Stimulated activated CD8-positive, alpha-beta memory T cell treated with anti-CD3 and anti-CD28 coated beads, Interleukin-4, amount 100 ng/mL, for 4 hours (primary cell): ENCODE measurements at places on chromosomes 3 and 15.

DNA sequence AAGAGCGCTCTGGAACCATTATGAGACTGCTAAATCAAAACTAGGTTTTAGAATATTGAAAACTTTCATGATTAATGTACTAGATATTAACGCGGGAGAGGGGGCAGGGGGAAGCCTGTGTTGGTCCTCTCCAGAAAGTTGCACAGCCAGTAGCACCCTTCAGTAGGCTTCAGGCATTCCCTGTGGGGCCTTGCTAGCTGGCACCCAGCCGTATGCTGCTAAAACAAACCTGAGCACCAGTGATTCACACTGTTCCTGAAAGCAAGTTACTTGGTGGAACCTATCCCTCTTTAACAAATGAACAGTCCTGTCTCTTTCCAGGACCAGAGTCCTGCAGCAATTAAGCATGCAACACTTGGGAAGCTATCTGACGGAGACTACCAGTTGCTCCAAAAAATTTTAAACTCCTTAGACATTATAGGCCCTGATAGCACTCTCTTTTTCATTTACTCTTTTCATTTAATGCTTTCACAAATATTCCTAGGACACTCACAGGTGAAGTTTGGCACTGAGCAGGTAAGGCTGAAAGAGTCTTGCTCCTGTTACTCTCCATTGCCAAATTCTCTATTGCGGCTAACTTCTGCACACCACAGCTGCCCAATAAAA lies 1.2 kb upstream of the ATRIP start:
- DNase-seq: no peak

DNA sequence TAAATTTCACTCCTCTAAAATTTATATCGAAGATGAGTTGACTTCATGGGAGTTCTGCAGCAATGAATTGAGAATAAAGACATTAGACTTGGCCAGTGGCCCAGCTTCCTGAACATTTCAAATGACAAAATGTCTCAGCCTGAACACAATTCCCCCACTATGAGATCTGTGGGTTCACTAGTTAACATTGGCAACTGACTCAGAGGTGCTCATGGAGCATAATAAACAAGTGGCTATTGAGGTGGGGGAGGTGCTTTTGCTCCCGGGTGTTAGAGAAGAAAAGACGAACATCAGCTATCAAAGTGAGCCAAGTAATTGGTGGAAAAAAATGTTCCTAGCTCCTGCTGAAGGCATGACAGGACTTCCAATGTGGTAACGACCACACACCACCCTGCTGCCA lies 6.3 kb downstream of the ATP13A4 start:
- no peak for DNase-seq

GRCh38 chr3:122394173-122394572 lies 10.2 kb downstream of the FAM162A start:
- no peak for DNase-seq

DNA sequence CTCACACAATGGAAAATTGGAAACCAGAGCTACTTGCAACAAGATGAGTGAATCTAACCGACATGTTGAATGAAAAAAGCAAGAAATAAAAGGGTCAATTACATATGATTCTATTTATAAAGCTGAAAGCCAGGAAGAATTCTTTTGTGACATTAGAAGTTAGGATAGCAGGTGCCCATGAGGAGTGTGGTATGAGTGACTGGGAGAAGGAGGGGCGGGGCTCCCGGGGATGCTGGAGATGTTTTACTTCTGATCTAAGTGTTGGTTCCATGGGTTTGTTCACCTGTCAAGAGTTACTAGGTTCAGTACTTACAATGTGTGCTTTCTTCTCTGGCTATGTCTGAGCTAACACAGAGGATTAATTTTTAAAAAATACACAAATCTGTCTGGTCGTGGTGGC lies 60.8 kb downstream of the NSMCE3 start:
- DNase-seq: no peak

DNA sequence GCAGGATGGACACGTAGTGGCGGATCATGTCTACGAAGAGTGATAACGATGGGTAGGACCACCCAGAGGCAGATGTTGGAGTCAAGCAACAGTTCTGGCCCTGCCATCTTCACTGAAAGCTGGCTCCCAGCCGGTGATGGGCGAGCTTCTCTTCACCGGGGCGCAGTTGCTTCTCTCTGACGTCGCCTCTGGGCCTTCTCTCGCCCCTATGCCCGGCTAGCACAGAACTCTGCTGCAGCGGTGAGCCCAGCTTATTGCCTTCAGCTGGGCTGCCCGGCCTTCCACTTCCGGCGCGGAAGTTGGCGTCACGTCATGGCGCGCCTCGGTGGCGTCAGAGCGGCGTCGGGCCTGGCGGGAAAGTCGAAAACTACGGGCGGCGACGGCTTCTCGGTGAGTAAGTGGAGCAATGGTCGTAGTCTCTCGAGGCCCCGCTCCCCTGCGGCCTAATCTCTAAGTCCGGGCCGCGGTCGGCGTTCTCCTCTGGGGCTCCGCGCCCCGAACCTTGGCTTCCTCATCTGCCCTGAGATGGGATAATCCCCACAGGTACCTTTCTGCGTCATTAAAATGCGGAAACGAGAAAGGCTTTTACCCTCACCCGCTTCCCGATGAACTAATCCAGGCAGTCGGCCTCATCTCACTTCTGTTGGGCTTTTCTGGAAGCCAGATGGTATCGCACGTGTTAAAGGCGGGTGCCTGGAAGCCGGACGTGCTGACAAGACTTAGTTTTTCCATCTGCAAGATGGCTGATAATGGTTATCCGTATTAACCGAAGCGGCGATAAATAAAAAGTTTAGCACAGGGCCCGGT lies at the start of gene FANCD2:
Gene FANCD2 (plus strand): TSS at position 354 of the 807 bp plus-strand sequence. CDS start 2,221 bp downstream, outside the sequence.
- DNase-seq: peak; percentile 92

- no peak for DNase-seq
Observed at GRCh38 chr3:47082519-47082918, 81.4 kb downstream of the SETD2 start.

DNA sequence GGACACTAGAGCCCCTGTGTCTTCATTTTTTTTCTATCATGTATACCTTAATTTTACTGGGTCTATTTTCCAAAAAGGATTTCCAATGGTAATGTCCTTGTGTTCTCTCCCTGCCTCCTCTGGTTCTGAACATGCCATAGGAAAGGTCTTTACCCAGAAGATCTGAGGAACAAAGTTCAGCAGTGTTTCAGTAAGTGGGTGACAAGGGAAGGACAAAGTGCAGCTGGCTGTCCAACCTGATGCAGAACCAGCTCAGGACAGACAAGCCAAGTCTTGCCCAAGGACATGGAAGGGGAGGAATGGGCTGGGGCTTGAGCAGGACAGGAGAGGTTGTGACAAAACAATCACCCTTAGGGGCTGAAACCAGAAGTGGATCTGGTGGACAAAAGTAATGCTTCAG lies 61.2 kb upstream of the STRIT1 start:
- no peak for DNase-seq
